ENCODE measurements at places on chromosomes 5 and 9.

DNA sequence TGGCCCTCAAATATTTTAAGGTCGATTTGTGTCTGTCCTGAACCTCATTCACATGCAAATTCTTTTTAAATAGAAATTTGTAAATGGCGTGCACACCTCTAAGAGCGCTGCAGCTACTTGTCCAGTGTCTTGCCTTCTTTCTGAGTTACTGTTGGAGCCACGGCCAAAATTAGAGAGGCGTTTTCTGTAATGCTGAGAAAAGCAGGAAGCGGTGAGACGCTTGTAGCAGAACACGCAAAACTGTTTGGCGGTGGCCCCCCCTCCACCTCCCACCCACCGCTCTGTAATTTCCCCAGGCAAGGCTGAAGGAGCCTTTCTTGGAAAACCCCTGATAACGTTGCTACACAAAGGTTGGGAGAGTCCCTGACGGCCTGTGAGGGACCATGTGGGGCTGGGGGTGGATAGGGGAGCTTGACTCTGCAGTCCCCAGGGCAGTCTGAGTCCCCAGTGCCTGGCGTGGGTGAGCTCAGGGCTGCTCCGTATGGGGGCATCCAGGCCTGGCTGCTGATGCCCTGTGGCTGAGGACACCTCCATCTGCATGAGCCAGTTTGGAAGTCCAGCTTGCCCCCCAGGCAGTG, 96.5 kb downstream of the GADD45G start:
- DNase-seq = no peak

- DNase-seq = no peak
Measured at GRCh38 chr5:132466433-132467286, 23.9 kb downstream of the IRF1 start.

GRCh38 chr5:133612249-133612860, at the start of gene FSTL4:
FSTL4 (minus strand) TSS chr5:133612541.
- DNase-seq = no peak

- DNase-seq = no peak
Measured at GRCh38 chr5:33713136-33713765, 178.5 kb downstream of the ADAMTS12 start.

DNA sequence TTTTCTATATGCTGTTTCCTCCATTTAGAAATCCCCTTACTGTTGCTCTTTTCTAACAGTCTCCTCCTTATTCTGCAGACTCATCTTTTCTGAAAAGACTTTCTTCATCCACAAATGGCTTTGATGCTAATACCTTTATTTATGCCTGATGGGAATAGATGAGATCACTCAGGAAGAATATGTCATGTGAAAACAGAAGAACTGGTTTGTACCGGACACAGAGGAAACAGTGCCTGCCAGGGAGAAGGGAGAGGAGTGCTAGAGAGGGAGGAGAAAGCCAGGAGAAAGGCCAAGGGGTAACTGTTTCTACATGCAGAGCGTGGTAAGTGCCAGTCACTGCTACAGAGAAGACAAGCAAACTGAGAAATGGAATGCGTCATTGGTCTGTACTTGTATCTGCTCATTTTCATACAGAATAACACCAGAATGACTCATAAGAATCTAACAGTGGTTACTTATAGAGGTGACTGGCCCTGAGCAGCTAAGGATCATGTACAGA, 45.9 kb upstream of the PJA2 start:
- no peak for DNase-seq

- DNase-seq = no peak
Measured at GRCh38 chr5:64939772-64940510, 171.2 kb downstream of the CWC27 start.

DNA sequence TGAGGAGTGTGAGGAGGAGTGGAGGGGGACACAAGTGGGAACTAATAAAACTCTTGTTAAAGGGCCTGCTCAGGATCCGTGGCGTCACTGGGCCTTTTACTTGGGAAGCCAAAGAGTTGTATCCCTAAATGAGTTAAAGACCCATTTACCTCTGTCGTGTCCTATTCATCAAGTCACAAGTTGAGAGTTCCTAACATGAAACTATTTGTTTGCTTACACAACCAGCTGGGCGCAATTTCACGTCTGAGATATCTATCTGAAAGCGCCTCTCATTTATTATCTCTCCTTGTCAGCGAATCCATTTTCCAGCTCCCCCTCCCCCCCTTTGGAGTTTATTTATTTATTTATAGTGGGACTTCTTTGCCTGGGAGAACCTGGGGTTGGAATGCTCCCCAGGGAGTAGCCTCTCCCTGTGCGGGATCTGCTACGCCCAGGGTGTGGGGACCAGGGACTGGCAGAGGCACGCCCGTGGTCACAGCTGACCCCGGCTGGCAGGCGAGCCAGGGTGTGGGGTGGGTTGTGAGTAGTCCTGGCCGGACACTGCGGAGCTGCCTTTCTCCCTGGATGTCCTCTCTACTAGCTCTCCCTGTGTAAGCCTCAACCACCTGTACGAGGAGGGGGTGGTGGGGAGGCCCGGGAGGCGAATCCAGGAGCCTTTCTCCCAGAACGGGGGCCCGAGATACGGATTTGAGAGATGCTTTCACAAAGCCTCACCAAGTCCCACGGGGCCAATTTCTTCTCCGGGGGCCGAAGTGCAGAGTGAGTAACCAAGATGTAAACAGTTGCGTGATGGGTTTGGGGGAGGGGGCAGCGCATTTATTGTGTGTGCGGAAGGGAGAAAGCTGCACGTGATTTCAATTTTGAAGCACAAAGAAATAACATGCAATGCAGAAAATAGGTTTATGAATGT, 15.3 kb downstream of the NR2F1 start:
- DNase-seq = no peak

Measured in NCI-H1048 (cell line).